ENCODE measurements at places on chromosomes 16 and 17. TPM values are rescaled to one million over a fixed set of nuclear protein-coding genes. Genes with fewer than 3 reads are reported as not detected.

ANKS3 gene
- total RNA-seq = 37.9 TPM

CACNA1H gene
- total RNA-seq = 10.4 TPM

TPSG1 gene
- total RNA-seq = not detected

TBC1D3I gene
- total RNA-seq = 0.89 TPM

ITPRIPL2 gene
- 11.6 TPM for total RNA-seq

HOXB6 gene
- not detected for total RNA-seq

FAM83G gene
- total RNA-seq = 0.74 TPM

KRT12 gene
- total RNA-seq = not detected

ASPA gene
- total RNA-seq = 41.0 TPM
